ENCODE measurements at places on chromosomes 5 and 9.

- no peak for DNase-seq
Measured at GRCh38 chr5:87136733-87137132, 130.9 kb upstream of the RASA1 start.

DNA sequence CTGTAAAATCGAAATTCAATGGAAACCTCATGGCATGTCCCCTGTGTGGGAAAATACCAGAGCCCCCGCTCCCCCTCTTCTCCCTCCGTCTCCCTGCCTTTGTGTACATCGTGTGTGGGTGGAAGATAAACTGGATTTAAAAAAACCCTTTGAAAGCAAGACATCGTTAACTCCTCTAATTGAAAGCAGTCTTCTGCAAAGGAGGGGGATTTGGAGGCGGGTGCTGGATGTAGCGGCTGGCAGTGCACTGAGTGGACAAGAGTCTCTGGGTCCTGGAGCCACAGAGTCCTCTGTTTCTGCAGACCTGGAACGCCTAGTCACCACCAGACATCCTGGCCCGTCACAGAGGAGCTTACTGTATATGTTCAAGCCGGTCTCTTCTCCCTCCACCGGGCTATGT is 169.4 kb downstream of the PAPPA start:
- no peak for DNase-seq

GRCh38 chr9:107711542-107711941 is 222.0 kb upstream of the KLF4 start:
- no peak for DNase-seq

GRCh38 chr9:98687911-98688310 is 20.8 kb downstream of the GABBR2 start:
- no peak for DNase-seq

- DNase-seq: no peak
Measured at GRCh38 chr5:114055318-114056184, 306.3 kb upstream of the KCNN2 start.

DNA sequence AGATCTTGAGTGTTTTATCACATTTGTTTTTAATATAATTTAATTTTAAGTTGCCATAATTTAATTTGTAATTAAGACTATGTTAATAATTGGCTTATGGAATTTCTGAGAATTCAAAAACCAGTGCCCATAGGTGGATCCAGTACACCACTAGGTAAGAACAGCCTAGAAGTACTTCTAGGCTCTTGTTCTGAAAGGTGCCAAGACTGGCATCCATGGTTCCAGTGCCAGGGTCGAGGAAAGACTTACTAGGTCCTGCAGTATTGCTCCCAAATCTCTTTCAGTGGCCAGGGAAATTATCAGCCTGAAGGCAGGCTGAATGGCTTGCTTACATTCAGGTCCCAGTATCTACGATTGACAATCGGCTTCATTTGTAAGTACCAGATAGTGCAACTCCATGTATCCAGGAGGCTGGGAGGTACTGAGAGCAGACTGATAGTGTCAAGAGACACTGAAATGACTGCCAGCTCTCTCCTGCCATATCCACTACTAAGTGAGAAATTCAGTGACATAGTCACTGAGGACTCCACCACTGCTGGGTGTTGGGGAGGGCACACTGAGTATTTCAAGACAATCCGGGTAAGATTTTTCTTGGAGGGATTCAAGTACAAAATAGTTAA is 159.2 kb upstream of the CCDC152 start:
- DNase-seq: no peak

GRCh38 chr5:132177691-132178149 is 49.9 kb downstream of the P4HA2 start:
- no peak for DNase-seq

DNA sequence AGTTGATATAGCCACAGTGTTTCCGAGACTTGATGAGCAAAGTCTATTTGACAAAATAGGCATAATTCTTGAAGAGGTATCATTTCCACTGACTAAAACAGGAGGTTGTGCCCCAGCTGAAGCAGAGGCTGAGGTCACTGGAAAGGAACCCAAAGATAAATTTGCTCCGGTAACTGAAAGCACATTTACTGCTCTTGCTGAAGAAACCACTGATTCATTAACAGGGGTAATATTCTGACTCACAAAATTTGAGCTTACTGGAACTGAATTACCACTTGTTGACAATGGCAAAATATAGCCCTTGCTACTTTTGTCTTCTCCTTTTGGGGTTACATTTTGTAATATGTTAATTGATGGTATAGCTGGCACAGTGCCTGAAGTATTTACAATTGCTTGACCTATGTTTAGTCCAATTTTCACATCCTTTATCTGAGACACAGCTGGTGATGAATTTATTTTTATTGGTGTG is 30.2 kb downstream of the MLANA start:
- DNase-seq: no peak

DNA sequence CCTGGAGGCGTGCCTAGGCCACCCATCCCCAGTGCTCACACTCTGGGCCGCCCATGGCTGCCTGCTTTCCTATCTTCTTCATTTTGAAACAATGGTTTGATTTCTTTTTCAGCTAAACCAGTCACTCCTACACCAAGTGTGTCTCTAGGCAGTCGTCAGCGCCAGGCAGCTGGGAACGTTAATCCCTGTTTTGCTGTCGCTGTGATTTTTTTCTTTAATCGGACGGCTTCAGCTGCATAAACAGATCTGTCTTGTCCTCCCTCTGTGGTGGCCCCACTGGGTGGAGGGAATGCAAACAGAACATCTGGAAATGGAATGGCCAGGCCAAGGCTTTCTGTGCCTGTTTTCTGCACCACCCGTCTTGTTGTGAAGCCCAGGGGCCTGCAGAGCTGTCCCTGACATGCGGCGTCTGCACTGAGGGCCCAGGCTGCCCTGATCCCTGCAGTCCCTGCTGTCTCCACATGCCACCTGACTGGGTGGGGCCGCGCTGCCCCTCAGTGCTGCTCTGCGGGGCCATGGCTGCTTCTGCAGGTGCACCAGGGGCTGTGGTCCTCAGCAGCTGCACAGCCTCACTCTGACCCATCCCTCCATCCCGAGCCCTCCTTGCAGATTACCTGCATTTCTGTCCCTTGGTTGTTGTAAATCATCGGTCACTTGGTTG is 51.5 kb downstream of the WNK2 start:
- no peak for DNase-seq

DNA sequence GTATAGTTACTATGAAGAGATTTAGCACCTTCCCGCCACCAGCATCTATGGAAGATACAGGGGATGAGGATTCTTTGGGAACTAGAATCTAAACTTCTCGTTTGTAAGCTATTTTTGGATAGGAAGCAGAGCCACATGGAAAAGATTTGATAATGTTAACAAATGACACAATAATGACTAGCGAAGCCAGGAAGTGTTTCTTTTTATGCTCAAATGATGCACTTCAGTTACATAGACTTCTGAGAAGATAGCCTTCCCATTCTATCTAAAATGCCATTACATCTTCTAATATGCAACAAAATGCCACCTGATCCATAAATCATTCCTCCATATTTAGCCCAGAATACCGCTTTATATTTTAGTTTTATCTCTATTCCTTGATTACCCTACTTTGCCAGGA is 17.0 kb upstream of the TNC start:
- no peak for DNase-seq

DNA sequence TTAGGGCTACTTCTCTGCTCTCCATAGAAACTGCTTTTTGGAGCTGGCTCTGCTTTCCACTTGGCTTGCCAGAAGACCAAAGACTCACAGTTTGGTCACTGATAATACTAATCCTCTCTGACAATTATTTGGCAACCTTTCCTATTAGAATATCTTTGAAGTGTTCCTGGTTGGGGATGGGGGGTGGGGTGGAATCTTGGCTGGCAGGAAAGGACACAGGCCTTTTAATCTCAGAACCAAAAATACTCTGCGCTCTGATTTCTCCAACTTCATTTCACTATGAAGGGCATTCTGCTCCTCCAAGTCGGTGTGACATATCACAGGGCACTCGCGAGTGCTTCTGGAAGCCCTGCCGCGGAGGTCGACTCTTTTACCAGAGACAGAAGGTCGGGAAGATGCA is 1329.0 kb upstream of the WWC1 start:
- DNase-seq: no peak

DNA sequence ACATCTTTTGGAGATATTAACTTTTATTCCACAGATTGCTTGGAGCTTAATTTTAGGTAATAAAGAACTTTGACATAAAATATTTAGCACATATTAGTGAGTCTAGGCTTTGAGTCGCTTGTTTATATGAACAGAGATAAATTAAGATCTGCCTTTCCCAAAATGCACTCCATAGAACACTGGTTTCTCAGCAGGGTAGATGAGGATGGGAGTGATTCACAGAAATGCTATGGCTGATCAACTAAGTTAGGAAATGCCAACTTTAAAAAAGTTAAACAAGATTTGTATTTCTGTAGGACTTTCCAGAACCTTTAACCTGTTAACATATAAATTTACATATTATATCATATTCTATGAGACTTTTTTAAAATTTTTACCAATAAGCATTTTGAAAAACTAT is 65.2 kb downstream of the STARD4 start:
- no peak for DNase-seq

DNA sequence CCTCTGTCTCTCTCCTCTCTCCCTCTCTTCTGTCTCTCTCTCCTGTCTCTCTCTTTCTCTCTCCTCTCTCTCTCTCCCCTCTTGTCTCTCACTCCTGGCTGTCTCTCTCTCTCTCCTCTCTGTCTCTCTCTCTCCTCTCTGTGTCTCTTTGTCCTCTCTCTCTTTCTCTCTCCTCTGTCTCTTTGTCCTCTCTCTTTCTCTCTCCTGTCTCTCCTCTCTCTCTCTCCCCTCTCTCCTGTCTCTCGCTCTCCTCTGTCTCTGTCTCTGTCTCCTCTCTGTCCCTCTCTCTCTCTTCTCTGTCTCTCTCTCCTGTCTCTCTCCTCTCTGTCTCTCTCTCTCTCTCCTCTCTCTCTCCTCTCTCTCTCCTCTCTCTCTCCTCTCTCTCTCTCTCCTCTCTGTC is 25.0 kb downstream of the STK32A start:
- no peak for DNase-seq

DNA sequence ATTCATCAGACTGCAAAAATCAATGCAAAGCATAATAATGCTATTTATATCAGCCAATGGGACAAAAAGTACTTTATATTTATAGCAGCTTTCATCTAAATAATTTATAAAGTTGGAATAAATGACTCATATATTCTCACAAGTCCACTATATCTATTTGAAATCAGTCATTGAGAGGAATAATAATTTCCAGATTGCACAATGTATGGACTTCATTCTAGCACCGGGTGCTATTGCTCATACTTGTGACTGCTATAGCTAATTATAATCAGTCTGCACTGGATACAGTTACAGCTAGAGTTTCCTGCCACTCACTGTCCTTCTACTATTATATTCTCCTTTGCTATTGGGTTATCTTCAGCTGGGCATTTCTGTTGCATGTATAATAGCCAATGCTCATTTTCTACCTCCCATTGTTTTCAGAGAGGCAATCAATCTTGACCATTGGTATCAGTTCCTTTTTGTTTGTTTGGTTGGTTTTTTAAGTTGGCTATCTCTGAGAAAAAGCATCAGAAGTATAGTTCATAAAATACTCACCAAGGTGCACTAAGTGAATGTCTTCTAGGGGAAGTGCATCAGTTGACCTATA is 1.9 kb downstream of the CDH18 start:
- DNase-seq: no peak

GRCh38 chr5:143464723-143465490 is 61.4 kb upstream of the NR3C1 start:
- no peak for DNase-seq

DNA sequence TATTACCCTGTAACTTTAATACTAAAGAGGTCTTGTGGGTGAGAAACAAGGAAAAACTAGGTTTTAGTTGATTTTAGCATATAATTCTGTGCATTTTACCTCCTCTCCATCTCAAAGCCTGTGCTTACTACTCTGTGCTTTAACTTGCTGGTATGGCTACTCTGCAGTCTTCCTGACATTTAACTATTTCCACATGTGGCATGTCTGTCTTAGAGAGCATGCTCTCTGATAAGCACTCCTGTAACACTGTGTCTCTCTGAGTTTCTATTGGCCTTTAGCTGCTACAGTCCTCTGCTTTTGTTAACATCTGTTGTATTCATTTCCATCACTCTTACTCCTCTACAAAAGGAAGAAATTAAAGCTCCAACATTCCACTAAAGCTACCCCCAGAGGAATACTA is 418.3 kb downstream of the RAB3C start:
- no peak for DNase-seq

DNA sequence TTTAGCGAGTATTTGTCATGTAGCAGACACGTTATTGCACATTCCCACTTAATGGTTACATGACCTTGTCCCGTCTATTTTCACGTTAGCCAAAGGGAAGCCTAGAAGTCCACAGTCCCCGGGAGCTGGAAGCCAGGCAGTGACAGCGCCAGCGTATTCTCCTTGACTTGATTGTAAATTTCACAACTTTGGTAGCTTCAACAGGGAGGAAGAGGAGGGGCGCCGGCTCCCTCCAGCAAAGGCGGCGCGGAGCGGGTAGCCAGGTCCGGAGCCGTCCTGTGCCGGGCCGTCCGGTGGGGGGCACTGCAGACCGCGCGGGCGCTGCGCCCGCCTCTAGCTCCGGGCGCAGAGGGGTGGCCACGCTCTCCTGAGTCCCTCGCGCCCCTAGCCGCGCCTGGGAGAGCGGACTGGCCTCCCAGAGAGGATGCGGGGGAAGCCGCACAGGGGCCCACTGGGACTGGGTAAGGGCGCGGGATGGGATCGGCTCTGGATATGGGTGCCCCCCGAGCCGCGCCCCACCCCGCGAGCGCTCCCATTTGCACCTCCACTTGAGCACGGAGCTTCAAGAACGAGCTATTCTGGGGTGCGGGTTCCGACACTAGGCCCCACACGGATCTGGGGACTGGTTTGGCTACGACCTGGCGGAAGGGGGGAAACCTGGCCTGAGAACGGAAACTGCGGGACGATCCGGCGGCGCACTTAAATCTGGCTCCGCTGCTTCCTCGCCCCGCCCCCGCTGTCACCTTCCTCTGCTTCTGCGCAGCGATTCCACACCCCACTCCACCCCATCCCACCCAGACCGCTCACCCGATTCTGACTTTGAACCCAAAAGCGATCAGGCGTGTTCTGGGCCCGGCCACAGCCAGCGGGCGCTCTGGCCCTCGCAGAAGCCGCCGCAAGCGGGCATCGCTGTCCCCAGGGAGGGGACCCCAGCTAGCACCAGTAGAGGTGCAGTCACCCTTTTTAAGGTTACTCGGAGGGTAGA is 23.8 kb downstream of the KLF4 start:
- no peak for DNase-seq

- DNase-seq: no peak
Measured at GRCh38 chr9:99894826-99895225, 11.6 kb upstream of the STX17 start.

DNA sequence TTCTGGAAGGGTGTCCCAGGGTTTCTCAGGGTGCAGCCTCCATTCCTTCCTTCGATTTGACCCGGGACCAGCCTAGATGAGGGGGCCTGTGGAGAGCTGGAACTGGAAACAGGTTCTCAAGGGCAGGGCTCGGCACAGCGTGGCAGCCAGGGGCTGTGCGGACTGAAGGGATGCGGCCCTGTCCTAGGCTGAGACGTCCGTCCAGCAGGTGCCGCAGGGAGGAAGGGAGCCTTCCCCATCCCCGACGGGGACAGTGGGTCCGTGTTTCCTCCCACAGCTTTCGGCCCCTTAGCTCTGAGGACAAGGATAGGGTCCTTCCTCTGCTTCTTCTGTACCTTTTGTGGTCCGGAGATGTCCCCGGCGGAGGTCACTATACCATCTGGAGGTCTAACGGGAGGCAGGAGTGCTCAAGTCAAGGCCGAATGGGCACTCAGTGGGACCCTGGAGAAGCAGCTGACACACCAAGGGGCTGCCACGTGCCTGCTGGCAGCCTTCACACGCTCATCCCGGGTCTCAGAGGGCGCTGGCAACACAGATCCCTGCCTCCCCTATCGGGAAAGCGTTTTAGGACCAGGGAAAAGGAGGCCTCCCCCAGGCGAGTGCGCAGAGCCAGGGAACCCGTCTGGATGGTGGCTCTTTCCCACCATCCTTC is 49.9 kb downstream of the USP20 start:
- peak; percentile 40 for DNase-seq

Measured in stimulated activated CD4-positive, alpha-beta T cell treated with anti-CD3 and anti-CD28 coated beads, TNF-alpha, amount 100 ng/mL, for 24 hours (primary cell).